ENCODE measurements at places on chromosomes 11 and 22. TPM values are rescaled to one million over a fixed set of nuclear protein-coding genes. Genes with fewer than 3 reads are reported as not detected.

DNA sequence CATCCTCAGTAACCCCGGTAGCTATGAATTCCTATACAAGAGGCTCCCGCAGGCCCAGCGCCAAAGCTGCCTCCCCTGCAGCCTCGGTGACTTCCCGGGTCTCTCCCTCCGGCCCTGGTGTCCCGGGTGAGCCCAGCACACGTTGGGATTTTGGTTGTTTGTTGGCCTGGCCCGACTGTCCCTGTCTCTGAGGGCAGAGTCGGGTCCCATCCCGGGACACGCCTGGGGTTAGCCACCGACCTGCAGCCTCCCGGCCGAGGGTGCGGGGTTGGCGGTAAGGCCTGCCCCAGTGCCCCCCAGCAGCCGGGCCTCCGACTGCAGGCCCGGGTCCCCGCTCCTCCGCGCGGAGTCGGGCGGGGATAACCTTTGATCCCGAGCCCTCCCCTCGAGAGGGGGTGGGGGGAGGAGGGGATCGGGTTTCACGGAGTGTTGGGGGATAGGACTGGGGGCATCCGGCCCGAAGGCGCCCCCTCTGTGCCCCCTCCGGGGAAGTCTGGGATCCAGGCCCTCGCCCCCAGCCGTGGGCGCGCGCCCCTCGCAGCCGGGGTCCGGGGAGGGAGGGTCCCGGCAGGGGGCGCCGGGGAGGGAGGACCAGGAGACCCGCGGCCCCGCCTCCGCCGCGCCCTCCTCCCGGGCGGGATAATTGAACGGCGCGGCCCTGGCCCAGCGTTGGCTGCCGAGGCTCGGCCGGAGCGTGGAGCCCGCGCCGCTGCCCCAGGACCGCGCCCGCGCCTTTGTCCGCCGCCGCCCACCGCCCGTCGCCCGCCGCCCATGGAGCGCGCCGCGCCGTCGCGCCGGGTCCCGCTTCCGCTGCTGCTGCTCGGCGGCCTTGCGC lies at the start of gene FBLN1:
FBLN1 (plus strand) TSS at position 669 of the 835 bp plus-strand sequence; CDS start at position 772, 103 bp downstream.
- H3K4me1 ChIP-seq, result peaks cover 13% of the 10 kb centered on the region
- peak within 1 kb of the TSS; percentile 35 for H3K27ac ChIP-seq
- no peaks in the 10 kb centered on the region for H3K27me3 ChIP-seq
- no peak for DNase-seq
- H3K4me3 ChIP-seq, result peak within 1 kb of the TSS; percentile 58

DNA sequence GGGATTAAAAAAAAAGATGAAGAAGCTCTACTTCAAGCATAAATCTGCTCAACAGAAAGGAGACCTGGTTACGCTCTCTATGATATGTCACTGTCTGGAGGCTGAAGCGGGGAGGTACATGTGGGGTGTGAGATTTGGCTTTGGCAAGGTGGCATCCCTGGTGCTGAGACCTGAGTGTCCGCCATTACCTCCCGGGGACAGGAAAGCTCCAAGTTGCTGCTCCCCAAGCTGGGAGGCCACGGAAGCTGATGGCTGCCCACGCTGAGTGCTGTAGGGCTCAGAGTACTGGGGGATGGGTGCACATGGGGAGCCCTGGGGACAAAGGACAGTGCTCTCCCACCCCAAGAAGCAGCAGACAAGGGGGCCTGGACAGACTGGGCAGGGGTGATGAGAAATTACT lies 167.9 kb downstream of the DSCAML1 start:
- peaks cover 17% of the 10 kb centered on the region for H3K27me3 ChIP-seq
- DNase-seq, result no peak
- H3K4me1 ChIP-seq, result no peaks in the 10 kb centered on the region
- no peak overlapping the region for H3K4me3 ChIP-seq
- H3K36me3 ChIP-seq, result no peaks in the 10 kb centered on the region

DNA sequence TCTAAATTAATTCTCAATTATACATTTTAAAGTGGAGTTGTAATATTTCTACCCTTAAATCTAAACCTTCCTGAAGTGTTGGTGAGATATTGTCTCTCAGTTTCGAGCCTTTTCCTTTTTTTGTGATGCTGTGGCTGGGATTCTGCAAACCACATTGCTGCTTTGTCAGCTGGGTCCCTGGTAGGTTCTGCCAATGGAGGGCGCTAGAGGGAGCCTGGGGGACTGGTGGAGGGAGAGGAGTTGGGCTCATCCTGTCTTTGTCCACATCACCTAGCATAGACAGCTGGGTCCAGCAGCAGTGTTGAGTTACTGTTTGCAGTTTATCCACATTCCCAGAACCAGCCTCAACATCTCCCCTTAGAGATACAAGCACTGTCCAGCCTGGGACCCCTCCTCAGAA lies 41.0 kb downstream of the TRAF6 start:
- no peak overlapping the region for H3K4me3 ChIP-seq
- H3K27me3 ChIP-seq, result peaks cover 16% of the 10 kb centered on the region
- H3K36me3 ChIP-seq, result no peaks in the 10 kb centered on the region
- H3K27ac ChIP-seq, result no peak overlapping the region
- no peaks in the 10 kb centered on the region for H3K4me1 ChIP-seq

GRCh38 chr22:46432164-46433068 lies 96.9 kb downstream of the TRMU start:
- H3K4me3 ChIP-seq, result no peak overlapping the region
- no peak for DNase-seq
- H3K27me3 ChIP-seq, result no peaks in the 10 kb centered on the region
- H3K4me1 ChIP-seq, result no peaks in the 10 kb centered on the region
- H3K27ac ChIP-seq, result no peak overlapping the region
- no peaks in the 10 kb centered on the region for H3K36me3 ChIP-seq

DNA sequence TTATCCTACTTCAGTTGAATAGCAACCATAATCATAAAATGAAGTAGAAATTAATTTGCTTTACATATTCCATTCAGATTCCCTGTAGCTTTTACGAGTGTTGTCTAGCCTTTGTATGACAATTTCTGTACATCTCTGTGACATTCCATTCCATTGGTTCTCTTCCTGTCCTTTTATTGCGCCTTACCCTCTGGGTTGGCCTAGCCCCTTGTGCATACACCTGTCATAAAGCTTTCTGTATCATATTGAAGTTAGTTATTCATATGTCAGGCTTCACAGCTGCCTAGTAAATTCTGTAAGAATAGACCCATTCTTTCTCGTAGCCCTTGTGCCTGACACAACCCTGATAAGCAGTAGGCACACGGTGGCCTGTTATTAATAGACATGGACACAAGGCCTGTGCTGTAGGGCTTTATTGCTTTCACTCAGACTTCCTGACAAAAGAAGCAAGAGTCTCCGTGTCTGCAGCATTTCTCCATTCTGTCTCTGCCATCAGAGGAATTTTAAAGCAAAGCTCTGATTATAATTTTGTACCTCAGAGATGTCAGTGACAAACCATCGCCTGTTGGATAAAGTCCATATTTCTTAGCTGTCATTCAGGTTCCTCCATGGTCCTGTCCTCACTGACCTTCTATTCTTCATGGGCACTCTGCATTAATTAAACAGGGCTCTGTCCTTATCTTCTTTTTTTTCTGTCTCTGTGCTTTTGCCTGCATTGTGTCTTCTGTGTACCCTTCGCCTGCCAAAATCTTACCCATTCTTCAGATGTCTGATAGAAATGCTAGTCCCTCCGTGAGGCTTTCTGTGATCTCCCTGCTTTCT lies 49.4 kb downstream of the BID start:
- no peaks in the 10 kb centered on the region for H3K27me3 ChIP-seq
- H3K27ac ChIP-seq, result no peak overlapping the region
- H3K36me3 ChIP-seq, result peaks cover 4% of the 10 kb centered on the region
- no peak overlapping the region for H3K4me3 ChIP-seq
- DNase-seq, result no peak
- H3K4me1 ChIP-seq, result no peaks in the 10 kb centered on the region

GRCh38 chr11:64321533-64321932 lies 3.6 kb downstream of the PRDX5 start:
- no peak for DNase-seq
- no peaks in the 10 kb centered on the region for H3K36me3 ChIP-seq
- H3K4me1 ChIP-seq, result peaks cover 17% of the 10 kb centered on the region
- no peaks in the 10 kb centered on the region for H3K27me3 ChIP-seq

The CTSD gene
- 127 TPM for total RNA-seq

The VPREB1 gene
- not detected for total RNA-seq

The C1QTNF5 gene
- total RNA-seq, result not detected
